ENCODE measurements at places on chromosomes 2 and 18. TPM values are rescaled to one million over a fixed set of nuclear protein-coding genes. Genes with fewer than 3 reads are reported as not detected.

DNA sequence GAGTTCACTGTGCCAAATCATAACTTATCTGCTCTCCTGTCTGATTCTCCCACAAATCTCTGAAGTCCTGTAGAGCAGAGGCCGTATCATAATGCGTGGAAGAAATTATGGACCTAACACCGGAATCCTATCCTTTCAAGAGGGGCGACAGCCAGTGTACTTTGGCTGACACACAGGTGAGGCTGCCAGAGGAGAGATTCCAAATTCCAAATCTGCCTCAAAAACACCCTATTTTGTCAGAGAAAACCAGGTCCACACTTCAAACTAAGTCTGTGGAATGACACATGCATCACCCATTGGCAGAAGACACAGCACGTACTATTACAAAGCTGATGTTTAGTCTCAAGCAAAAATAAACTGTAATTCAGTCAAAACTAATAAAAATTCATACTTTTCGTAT lies 139.2 kb upstream of the PID1 start:
- no peaks in the 10 kb centered on the region for H3K4me1 ChIP-seq
- no peak overlapping the region for H3K27ac ChIP-seq
- no peak overlapping the region for H3K4me3 ChIP-seq
- DNase-seq, result no peak

- H3K4me3 ChIP-seq, result no peak overlapping the region
- H3K4me1 ChIP-seq, result no peaks in the 10 kb centered on the region
- no peaks in the 10 kb centered on the region for H3K36me3 ChIP-seq
- H3K27ac ChIP-seq, result no peak overlapping the region
- H3K27me3 ChIP-seq, result no peaks in the 10 kb centered on the region
- no peak for DNase-seq
Measured at GRCh38 chr18:73791081-73791480, 356.6 kb downstream of the FBXO15 start.

DNA sequence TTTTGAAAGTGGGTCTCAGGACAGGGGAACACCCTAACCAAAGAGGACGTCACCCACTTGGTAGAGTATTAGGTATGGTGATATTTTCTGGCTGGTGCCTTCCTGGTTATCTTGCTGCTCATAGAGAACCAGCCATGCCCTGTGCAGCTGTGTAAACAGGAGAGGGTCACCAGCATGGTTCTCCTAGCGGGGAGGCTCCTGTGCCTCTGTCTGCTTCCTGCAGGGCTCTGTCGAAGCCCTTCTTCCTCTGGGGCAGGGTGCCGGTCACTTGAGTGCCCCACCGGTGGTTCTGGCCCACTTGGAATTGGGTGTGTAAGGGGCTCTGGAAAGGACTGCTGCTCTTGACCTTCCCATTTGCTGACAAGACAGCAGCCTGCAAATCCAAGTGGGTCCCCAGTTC lies 131.6 kb upstream of the MSH6 start:
- no peaks in the 10 kb centered on the region for H3K36me3 ChIP-seq
- peaks cover 6% of the 10 kb centered on the region for H3K27me3 ChIP-seq
- H3K4me1 ChIP-seq, result no peaks in the 10 kb centered on the region
- H3K27ac ChIP-seq, result no peak overlapping the region
- no peak for DNase-seq

GRCh38 chr18:66630831-66631230 lies 26.9 kb upstream of the CDH19 start:
- DNase-seq, result no peak
- H3K27ac ChIP-seq, result no peak overlapping the region
- H3K27me3 ChIP-seq, result no peaks in the 10 kb centered on the region
- no peaks in the 10 kb centered on the region for H3K36me3 ChIP-seq
- no peak overlapping the region for H3K4me3 ChIP-seq

The CRIM1 gene
- total RNA-seq, result 4.2 TPM

The DHX57 gene
- total RNA-seq, result 20.1 TPM

The AGAP1 gene
- total RNA-seq, result 5.0 TPM
